Activated CD4-positive, alpha-beta T cell treated with anti-CD3 and anti-CD28 coated beads, Interleukin-2, amount 50 U/mL, for 48 hours (primary cell): ENCODE measurements at places on chromosomes 6 and 20.
A peak's percentile ranks its signal among the peaks of the same experiment; 100 is the strongest.

GRCh38 chr6:151413372-151414145 lies 22.2 kb upstream of the ZBTB2 start:
- no peak for DNase-seq

DNA sequence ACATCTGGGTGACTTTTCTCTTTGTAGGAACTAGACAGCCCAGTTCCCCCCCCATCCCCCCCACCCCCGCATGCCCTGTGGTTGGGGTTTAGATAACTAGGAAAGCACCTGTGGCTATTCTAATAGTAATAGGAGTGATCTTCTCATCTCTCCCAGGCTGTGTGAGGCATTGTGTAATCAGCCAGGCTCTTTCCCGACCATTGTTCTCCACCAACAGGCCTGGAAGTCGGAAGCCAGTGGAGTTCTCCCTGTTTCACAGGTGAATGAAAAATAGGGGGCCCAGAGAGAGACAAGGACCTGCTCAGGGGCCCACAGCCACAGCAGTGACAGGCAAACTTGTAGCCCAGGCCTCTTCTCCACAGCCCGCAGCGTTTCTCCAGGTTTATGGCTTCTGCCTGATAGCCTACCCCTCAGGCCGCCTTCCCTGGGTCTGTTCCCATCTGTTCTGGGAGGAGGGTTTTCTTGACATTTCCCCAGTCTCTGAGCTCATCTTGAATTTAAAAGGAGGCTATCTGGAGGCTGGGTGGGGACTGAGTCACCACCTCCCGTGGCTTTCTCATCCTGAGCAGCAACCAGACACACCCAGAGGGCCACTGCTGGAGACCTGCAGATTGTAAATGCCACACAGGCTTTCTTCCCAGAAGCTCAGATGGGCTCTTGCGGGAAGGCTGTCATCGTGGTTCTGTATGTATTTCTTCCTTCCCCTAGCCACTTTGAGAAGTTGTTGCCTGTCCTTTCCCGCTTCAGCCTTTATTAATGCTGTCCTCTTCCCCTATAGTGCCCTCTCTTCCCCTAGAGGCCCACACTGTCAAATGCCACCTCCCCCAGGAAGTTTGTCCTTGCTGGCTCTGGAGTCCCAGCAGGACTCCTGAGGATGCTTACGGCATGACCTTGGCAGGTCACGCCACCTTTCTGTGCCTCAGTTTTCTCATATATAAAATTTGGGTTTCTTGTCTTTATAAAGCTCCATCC lies 75.9 kb upstream of the MYL9 start:
- DNase-seq = peak; percentile 70

- no peak for DNase-seq
These were observed 1932.2 kb upstream of the DEFB115 start for GRCh38 chr20:29325304-29325640.

GRCh38 chr6:150377211-150377781 lies 8.5 kb downstream of the IYD start:
- DNase-seq = no peak

DNA sequence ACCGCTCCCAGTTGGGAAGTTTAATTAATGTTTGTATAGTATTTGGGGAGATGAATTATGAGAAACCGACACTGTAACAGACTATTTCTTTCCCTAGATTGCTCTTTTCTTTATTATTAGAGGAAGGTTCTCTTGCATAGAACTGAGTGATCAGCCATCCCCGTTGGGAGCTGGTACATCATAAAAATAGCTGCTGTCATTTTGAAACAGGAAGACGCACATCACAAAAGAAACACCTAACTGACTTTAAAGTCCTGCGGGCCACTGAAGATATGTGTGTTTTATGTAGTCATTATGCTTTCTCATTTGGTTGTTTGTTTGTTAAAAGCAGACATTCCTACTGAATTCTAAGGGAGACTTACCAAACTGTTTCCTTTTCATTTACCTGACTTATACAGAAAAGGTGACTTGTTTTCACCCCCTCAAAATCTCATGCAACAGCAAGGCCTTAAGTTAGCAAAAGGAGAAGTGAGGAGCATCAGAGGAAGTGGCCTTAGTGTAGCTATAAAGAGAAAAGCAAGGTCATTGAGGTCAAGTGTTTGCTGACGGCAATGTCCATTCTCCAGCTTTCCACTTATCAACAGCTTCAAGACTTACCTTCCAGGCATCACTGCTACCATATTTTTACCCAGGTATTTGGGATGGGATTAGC lies 91.0 kb downstream of the PKHD1 start:
- no peak for DNase-seq

DNA sequence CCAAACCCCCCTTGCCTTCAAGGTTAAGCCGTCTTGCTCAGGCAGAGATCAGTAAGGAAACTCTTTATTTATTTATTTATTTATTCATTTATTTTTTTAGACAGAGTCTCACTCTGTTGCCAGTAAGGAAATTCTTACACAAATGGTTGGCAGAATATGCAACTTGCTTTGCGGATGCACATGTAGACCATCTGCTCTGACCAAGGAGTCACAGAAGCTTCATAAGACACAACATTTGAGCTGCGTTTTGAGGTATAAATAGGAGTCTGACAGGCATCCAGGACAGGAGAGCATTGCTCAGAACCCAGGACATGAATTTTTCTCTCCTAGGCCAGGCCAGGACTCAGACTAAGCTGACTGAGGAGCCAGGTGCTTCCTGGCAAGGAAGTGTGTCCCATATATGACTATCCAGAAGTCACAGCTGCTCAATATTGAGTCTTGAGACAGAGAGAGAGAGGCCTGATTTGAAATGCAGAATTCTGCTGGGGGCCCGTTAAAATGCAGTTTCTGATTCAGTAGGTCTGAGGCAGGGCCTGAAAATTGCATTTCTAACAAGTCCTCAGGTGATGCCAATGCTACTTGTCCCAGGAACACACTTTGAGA lies 43.9 kb downstream of the HLA-A start:
- DNase-seq = no peak

DNA sequence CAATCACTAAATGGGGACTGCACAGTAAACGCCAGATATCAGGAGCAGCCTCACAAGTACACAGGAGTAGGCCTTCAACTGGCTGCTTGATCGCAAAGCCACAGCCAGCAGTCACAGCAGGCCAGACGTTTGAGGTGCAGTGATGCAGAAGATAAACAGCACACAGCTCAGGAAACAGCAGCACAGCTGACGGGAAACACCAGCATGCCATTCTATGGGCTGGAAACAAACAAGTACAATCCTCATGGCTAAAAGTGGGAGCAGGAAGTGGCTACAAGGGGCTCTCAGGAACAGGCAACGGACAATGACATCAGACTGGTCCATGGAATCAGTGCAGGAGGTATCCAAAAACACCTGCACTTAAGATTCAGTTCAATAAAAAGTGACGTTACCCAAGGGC lies 111.0 kb downstream of the DTNBP1 start:
- DNase-seq = no peak

DNA sequence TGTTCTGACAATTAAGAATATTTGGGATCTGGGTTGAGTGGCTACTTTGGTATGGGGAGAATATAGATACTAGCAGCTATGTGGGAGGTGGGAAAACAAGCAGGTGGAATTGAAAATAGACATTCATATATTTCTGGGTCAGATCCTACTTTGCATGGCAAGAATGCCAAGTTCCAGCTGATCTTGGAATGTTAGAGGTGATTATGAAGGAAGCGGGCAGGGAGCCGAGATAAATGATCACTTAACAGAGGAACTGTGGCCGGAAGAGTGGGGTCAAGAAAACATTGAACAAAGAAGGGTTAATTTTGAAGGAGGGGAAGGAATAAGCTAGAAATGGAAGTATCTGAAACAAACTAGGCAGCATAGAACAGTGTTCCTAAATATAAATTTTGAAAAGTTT lies 15.4 kb downstream of the PLCB1 start:
- DNase-seq = no peak

GRCh38 chr6:160173806-160174527 lies 52.4 kb downstream of the SLC22A1 start:
- no peak for DNase-seq

DNA sequence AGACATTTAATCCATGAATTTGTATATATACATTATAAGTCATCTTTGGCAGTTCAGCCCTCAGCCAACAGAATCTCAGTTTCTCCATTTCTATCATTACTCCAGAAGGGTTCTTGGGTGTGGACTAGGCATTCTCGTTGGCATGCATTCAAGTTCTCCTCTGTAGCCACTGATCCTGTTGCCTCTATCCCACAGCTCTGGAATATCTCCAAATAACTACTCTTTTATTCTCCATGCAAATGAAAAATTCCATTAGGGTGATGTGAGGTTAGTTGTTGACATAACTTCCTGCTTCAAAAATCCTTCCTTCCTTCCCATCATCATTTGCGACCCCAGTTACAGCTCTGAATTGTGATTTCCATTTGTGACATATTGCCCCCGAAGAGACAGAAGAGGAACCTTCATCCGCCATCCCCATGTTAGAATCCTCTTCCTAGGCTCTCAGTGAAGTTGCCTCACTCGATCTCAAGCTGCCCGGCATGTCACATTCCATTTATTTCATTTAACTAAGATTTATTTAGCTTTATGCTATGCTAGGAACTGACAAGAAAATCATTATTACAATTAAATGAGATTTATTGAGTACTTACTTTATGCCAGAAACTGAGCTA lies 93.7 kb upstream of the EDN1 start:
- no peak for DNase-seq

- no peak for DNase-seq
These were observed 87.8 kb upstream of the ARMC2 start for GRCh38 chr6:108760126-108761050.

GRCh38 chr6:12504325-12504966 lies 212.1 kb upstream of the PHACTR1 start:
- no peak for DNase-seq

DNA sequence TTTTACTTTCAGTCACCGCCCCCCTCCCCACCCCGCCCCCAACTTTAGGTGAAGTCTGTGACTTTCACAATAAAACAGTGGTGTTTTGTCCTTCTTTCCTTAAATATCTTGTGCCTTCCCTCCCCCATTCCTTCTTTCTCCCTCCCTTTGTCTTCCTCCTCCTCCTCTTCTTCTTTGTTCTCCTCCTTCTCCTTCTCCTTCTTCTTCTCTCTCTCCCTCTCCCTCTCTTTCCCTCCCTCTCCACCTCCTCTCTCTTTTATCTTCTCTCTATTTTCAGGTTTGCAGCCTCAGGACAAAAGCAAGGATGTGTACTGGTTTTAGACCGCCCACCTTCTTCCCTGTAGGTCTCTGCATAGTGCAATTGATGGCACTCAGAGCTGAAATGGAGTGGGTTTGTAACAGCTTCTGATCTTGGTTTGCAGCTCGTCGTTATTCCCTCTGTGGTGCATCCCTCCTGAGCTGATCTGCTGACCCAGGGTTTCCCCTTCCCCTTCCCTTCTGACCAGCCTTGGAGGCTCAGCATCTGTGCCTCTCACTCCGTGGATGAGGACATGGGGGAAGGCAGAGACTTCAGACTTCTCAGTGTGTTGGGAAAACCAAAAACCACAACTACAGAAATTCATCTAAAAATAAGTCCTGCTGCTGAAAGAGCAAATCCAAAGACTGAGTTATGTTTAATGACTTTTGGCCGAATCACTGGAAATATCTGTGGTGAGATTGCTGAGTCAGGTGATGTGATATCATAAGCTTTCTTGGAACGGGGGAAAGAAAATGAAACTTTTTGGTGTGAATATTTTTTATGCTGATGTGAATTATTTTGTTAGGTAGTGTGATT lies 6.9 kb downstream of the VGLL2 start:
- no peak for DNase-seq

- no peak for DNase-seq
These were observed 713.6 kb downstream of the QKI start for GRCh38 chr6:164128101-164128500.

DNA sequence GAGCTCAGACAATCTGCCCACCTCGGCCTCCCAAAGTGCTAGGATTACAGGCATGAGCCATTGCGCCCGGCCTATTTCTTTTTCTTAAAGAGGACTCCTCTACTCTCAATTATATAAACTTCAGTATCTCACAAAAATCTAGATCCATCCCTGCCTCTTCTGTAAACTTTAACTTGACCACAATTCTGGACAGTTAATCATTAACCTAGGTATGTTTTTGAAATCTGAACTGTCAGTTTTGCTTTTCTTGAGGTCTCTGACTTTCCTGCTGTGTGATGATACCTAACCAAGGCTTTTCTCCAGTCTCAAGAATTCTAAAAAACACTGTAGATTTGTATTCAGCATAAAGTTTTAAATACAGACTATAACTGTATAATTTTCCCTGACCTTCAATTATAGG lies 388.2 kb upstream of the SYNCRIP start:
- DNase-seq = no peak

DNA sequence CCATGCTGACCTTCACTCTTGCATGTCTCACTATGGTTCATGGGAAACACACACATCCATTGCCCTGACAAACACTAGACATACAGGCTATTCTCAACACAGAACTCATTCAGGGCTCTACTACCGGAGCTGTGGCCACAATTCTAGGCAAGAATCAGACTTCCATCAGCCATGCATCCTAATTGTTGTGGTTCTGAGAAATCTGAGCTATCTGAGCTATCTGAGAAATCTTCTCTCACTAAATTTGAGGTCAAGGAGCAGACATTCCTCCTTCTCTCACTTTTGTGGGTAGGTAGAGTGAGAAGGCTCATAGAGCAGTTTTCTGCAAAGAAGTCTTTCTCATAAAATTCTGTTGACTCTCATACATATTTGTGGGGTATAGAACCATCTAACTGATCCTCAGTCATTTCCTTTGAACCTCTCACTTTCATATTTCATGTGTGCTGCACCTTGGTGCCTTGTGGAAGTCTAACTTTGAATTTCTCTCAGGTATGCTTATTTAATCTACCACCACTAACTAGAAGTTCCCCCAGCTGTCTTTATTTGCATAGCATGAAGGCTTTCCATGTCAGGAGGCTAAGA lies 43.6 kb downstream of the ADGRF1 start:
- no peak for DNase-seq

DNA sequence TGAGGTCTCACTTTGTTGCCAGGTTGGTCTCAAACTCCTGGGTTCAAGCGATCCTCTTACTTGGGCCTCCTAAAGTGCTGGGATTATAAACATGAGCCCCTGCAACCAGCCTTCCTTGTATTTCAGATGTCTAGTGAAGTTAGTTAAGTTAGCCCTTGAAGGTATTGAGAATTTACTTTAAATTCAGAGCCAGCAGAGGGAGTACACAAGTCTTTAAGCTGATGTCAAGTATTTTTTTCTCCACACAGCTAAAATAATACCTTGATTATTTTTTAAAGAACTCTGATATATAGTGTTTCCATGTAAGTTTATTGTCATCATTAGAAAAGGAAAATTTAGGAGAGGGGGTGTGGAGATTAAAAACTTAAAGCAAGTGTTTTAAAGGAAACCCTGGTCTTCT lies 9.8 kb downstream of the FOXO3 start:
- no peak for DNase-seq

- peak; percentile 86 for DNase-seq
These were observed 2.7 kb upstream of the COL12A1 start for GRCh38 chr6:75208298-75209183.

GRCh38 chr6:12751694-12752325 lies 35.2 kb downstream of the PHACTR1 start:
- DNase-seq = peak; percentile 40

DNA sequence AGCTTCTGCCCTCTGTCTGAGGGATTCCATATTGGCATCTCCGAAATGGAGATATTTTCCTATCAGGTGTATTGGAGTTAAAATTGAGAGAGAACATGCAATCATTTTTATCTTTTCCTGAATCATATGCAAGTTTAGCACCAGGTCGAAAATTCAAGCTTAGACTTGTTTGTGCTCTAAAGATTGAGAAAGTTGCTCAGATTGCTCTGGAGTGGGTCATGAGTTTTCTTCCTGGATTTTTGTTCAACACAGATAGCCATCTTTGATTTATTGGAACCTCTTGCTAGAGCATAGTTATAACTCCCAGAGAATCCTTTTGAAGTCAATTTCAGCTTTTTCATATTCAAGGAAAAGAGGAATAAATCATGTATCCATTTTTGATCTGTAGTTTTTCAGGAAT lies 373.5 kb upstream of the FLRT3 start:
- DNase-seq = no peak

GRCh38 chr6:37382994-37383765 lies 29.4 kb downstream of the RNF8 start:
- DNase-seq = no peak
